ENCODE measurements at places on chromosomes 16 and 17. TPM values are rescaled to one million over a fixed set of nuclear protein-coding genes. Genes with fewer than 3 reads are reported as not detected.

The EPN3 gene
- polyA plus RNA-seq, result 9.5 TPM

- peak; percentile 99 for DNase-seq
Observed at GRCh38 chr16:1942810-1943726, at the start of gene MSRB1. MSRB1 (minus strand) TSS chr16:1943199; CDS start chr16:1943156, 43 bp downstream.

DNA sequence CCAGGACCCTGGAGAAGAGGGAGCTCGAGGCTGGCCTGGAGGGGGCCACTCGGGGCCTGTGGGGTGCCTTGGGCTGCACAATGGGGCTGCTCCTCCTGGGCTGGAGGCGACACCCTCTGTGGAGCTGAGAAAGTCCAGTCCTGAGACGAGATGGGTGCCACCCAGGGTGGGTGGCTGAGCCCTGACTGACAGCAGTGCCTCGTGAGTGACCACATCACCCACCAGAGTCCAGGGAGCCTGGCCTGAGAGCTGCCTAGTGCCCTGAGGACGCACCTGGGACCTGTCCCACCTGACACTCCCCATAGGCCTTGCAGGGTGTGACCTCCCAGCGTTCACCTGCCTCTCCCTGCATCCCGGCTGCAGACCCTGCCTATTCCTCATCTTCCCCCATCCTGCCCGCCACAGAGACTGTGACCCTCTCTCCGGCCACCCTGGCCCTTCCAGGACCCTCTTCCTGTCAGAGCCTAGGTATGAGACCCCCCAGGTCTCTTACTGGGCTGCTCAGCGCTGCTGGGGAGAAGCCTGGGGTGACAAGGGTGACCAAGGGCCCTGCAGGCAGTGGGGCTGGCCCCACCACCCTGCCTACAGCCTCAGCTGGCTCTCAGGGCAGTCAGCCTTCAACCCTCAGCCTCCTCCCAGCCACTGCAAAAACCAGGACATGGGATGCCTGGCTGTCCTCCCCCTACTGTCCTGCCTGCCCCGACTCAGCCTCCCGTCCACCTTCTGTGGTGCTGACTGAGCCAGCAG, 41.2 kb downstream of the TNFRSF13B start:
- DNase-seq, result no peak

GRCh38 chr17:32604966-32605365, 118.2 kb downstream of the CDK5R1 start:
- no peak for DNase-seq

- DNase-seq, result no peak
Observed at GRCh38 chr16:88939245-88939971, 37.6 kb downstream of the CBFA2T3 start.

DNA sequence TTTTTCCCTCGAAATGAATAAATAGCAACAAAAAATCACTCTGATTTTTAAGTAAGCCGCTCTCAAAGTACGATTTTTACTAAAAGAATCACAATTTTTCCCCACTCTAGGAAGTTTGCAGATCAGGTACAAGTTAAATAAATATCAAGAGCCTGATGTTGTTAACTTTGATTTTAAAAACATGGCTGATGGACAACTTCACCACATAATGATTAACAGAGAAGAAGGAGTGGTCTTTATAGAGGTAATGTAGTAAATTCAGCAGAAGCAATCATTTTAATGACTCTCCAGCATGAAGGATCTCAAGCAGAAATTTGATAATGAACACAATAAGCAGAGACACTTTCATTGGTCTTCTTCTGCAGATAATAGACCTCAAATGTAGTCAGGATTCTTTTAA, 262.4 kb downstream of the CNTNAP4 start:
- DNase-seq, result no peak

DNA sequence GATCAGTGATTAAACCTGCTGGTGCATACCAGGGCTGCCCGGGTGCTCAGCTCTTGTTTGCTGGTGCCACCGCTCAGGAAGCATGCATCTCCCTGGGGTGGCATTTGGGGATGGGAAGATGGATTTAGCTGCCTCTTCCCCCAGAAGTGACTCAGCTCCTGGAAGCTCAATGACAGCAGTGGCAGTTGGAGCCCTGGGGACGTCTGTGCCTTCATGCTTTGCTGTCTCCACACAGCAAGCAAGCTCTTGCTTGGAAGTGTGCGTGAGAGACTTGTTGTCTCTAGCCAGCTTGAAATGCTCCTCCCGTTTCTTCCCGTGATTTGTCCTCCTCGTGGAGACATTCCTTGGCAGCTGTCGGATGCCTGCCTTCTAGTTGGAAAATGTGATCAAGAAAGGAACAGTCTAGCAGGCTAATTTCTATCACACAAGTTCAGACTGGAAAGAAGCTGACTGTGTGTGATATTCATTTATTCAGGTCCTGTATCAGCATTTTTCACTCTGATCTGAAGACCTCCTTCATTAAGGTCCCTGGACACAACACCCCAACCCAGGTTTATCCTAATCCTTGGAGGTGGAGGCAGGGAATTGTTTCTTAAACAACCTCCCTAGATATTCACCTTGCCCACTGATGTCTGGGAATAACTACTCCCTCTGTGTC, 73.0 kb downstream of the BMERB1 start:
- no peak for DNase-seq

DNA sequence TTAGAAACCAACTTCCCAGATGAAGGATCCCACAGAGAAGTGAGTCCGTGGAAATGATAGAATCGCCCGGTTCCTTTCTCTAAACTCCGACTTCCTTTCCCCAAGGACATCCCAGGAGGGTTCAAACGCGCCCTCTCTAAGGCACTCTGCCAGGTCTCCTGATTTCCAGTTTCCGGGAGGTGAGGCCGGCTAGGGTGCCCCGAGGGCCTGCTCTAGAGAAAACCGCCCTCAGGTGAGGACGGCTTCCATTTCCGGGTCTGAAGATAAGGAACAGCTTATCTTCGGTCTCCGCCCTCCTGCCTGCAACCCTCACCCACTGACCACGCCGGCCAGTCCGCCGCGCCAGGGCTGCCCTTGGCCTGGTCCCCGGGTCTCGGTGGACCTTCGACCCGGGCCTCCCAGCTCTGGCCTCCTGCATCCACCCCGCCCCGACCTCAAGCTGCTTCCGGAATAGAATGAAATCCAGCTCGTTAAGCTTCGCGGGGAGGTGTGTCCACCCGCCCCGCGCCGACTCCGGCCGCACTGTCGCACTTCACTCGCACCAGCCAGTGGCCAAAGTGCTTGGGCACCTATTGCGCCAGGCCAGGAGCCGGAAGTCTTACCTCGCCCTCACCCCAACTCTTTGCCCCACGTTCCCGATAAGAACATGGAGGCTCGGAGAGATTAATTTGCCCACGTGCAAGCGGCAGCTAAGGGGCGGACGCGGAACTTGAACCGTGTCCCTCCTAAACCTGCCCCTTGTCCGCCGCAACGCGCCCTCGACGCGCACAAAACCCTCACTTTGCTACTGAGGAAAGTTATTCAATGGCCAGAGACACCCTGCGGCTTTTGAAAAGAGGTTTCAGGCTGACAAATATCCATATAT, 836 bp upstream of the MMP15 start:
- DNase-seq, result no peak

DNA sequence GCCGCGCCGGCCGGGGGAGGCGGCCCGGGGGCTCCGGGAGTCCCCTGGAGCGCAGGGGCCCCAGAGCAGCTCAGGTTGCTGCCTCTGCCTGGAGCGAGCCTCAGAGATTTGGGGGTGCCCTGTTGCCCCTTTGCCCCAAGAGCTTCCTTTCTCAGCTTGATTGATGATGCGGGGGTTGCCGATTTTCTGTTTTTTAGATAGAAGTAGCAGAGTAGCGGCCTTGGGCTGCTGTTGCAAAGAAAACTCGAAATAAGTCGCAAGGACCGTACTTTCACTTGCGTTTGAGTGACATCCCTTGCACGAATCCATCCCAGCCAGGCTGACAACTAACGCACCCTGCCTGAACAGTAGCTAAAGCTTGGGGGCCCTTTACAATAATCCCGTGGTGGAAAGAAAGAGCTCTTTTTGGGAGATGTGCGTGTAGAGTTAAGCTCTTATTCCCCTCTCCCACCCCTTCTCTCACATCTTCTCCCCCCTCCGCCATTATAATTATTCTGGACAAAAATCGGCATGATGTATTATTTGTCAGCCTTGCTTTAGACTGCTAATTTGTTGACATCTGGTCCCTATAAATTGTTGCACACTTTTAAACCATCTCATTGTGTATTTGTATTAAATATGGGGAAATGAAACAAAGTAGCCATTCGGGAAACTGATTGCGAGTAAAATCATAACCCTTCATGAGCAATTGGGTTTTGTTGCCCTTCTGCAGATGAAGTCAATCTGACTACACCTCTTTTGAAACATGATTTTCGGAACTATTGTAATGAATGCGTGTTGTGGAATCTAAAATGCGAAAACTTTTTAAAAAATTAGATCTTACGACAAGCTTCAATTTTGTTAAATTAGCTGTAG, 873 bp downstream of the USP10 start:
- DNase-seq, result no peak

DNA sequence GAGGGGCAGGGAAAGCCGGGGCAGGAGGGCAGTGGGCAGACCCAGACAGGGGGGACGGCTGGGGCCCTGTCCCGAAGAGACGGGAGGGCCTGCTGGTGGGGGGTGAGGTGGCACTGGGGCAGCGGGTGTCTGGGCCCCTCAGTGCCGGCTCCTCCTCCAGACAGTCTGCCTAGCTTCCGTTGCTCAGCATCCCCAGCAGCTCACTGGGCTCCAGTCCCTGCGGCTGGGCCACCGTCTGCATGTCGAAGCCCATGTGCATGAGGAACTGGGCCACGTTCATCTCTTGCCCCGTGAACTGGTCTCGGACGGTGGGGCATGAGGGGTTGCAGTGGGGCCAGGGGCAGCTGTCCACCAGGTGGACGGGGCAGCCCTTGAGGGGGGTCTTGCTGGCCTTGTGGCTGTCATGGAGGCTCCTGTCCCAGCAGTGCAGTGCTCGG, 5.8 kb upstream of the MYADML2 start:
- no peak for DNase-seq

- no peak for DNase-seq
Observed at GRCh38 chr17:7781429-7781828, 52.6 kb upstream of the KDM6B start.

Data from left kidney (tissue), 8 donors.